ENCODE measurements at places on chromosomes 4 and X.

- DNase-seq, result no peak
Observed at GRCh38 chr4:138992676-138993075, 22.9 kb upstream of the NOCT start.

GRCh38 chr4:3010577-3010976, 47.2 kb downstream of the GRK4 start:
- no peak for DNase-seq

- DNase-seq, result no peak
Observed at GRCh38 chr4:88110826-88111225, 47.6 kb downstream of the ABCG2 start.

GRCh38 chr4:72365016-72365415, 204.0 kb downstream of the ADAMTS3 start:
- no peak for DNase-seq

- DNase-seq, result no peak
Observed at GRCh38 chr4:1902243-1902642, 31.1 kb downstream of the NSD2 start.

- DNase-seq, result no peak
Observed at GRCh38 chr4:48539597-48539996, 49.5 kb downstream of the ZAR1 start.

DNA sequence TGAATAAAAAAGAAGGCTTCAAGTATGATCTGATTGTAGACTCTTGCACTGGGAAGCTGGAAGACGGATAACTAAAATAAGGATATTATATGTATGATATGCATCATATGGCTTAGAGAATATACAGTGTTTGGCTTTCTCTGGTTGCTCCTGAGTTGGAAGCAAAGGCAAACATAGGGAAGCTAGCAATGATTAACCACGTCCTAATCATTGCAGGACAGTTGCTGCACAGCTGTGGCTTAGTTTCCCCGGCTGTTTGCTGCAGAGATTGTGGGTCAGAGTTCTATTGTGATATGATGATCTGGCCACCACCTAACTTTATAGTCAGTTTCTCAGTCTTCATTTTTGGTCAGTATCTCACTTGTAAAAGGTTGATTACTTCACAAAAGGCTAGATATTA, 36.3 kb upstream of the PARM1 start:
- DNase-seq, result no peak

DNA sequence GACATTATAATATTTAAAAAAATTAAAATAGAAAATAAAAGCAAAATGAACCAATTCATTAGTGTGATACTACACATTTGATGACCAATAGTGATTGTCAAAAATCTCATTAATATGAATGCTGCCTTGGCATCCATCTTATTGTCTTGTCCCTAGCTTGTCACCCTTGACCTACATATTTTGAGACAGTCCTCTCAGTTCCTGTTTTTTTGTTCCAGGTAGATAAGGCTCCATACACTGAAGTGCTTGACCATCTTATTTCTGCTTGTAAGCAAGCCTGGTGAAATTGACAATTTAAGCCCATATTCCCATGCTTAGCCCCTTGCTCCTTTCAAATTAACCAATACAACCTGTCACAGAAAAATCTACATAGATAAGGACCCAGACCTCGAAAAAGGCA, 534.0 kb upstream of the FMR1 start:
- DNase-seq, result no peak

DNA sequence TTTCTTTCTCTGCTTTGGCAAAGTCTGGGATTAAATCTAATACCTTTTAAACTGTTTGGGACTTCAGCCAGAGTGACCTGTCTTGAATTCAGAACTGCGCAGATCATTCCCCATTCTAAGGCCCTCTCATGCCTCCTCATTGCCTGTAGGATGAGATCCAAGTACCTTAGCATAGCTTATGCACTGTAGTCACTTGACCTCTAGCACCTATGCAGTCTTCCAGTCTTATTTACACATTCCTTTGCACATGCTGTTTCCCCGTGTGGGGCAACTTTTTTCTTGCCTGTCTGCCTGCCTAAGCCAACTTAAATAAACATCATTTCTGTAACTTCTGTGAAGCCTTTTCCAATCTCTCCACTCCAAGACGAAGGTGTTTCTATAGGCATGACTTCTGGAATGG, 68.4 kb downstream of the AR start:
- DNase-seq, result no peak

DNA sequence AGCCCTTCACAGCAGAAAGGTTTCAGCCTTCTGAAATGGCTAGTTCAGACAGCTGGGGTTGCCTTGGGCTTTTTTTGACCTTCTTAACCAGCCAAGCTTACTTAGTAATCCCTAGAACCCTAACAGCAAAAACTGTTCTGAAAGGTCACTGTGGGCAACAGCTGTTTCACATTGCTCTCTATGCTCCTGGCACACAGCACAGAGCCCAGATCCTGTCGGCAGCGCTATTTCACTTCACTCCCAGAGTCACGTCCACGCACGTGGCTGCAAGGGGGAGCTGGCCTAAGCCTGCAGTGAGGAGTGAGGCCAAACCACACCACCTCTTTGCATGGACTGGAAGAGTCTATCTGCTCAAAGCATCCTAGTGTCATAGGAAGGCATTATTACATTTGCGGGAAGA, 32.0 kb upstream of the STS start:
- no peak for DNase-seq

DNA sequence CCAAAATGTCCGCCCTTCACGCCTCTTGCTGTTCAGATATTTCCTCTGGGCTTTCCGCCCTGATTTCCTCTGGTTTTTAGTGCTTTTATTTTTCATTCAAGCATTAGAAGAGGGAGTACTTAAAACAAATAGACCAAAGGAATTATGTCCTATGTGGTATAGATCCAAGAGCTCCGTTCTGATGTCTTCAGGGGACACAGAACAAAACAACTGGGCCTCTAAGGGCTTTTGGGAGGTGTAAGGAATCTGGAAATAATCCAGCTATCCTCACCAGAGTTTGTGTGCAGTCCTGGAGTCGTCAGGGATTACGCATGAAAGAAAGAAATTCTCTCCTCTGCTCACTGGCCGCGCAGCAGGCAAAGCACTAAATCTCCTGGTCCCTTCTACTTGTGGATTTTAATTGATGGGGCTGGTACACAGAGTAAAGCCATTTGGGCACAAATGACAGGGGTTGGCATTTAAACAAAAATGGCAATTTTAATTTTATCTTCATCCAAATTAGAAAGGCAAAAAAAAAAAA, 999.2 kb downstream of the ADGRL3 start:
- DNase-seq, result no peak

DNA sequence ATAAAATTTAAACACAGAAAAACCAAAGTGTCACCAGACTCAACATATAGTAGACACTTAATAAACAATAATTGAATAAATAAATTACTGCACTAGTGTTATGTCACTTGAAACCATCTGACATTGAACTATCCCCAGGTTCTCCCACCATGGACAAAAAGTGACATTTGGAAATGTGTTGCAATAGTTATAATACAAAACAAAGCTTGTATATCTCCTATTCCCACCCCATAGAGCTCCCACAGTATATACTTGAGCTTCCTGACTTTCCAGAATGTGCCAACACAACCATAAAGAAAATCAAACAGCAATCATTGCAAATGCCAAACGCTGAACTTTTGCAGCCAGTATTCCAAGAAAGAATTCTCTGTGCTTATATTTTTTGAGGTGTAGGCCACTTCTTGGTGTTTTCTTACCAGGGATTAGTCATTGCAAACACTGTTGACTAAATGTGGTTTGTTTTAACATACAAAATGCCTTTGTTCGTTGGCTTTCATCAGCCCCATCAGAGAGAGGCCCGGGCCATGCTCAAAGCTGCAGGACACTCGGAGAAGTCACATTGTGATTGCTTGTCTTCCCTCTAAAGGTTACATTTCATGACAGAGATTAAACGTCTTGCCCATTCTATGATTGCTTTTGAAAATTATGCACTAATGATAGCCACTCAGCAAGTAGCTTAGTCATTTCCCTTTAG, 33.8 kb downstream of the PPARGC1A start:
- DNase-seq, result no peak

- DNase-seq, result no peak
Observed at GRCh38 chr4:108078024-108078733, 88.5 kb downstream of the HADH start.

DNA sequence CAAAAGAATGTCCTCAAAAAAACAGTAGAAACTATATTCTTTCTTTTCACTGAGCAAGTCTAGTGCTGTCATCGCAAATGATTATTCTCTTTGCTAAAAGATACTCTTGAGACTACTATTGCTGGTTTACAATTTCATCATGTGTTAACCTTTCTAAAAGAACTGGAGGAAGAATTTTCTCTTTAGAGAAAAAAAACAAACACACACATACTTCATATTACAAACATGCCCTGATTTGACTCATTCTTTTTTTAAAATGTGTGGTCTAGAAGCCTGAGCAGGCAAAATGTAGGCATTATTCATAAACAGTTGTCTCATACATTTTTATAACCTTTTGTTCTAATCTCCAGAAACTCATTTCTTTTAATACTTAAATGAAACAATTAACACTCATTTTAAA, 60.6 kb upstream of the FAT4 start:
- DNase-seq, result no peak

DNA sequence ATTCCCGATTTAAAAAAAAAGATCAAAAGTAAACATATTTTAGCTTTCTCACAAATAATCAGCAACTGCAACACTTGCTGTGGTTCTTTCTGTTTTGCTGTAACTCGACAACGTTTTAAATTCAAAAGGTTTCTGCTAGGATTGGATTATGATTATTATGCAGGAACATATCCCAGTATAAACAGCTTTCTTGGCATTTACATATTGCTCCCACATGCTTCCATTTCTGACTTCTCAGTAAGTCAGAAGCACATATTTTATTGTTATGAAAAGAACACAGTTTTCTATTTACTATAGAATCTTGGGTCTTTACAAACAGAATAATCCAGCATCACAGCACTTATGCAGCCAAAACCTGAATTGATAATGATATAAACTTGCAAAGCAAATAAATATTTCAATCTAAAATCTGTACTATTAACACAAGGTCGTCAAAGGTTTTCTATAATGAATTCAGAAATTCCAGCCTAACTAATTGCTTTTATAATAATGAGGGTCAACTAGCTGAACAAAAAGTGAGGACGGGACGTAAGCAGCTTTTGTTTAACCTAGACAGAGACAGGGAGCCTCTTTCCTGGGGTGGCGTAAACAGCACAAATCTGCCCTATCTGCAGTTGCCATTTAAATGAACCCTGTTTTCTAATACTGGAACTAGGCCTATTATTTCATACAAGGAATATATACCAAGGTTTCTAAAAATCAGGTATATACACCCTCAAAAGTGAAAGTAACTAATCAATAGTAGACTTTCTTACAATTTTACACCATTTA, 9.8 kb upstream of the PCDH18 start:
- DNase-seq, result no peak

GRCh38 chrX:119398587-119398973, 556 bp upstream of the SLC25A43 start:
- no peak for DNase-seq

GRCh38 chr4:113042502-113042901, 7.0 kb upstream of the ANK2 start:
- DNase-seq, result no peak

DNA sequence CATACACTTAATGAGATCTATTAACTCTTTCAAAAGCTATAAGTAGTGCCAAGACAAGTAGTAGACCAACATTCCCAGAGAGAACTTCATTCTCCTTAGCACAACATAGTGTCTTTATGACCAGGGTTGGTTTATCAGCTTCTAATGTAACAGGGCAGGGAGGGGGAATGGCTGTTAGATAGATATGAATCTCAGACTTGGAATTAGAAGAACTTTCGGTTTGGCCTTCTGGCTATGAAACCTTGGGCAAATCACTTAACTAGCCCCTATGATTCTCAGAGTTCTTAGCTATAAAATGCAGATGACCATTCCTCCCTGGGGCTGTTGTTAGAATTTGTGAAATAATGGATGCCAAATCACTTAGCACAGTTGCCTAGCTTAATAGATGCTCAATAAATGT, 132.2 kb downstream of the SLC10A7 start:
- DNase-seq, result no peak

- no peak for DNase-seq
Observed at GRCh38 chrX:11349661-11350337, 56.6 kb downstream of the AMELX start.

DNA sequence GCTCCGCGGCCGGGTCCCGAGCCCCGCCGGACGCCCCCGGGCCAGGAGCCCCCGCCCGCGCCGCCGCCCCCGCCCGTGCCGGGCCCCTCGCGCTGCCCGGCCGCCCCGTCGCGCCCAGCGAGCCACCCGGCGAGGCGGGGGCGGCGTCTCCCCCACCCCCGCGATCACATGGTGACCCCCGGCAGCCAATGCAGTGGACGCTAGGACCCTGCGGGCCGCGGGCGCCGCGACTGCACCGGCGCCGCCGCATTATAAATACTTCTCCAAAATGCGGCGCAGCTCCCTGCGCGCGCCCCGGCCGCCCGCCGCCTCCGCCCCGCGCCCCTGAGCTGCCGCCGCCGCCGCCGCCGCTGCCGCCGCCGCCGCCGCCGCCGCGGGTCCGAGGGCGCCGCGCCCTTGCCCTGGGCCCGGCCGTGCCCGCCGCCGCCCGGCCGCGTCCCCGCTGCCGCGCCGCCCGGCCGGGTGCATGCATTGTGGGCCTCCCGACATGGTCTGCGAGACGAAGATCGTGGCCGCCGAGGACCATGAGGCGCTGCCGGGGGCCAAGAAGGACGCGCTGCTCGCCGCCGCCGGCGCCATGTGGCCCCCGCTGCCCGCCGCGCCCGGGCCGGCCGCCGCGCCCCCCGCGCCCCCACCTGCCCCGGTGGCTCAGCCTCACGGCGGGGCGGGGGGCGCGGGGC, at the start of gene NAT8L:
TSS of gene NAT8L (plus strand) at position 282 of the 680 bp plus-strand sequence. CDS start at position 467, 185 bp downstream.
- no peak for DNase-seq

- no peak for DNase-seq
Observed at GRCh38 chr4:149997881-149998421, 80.3 kb upstream of the DCLK2 start.

GRCh38 chr4:103150677-103151076, 47.5 kb downstream of the CENPE start:
- no peak for DNase-seq

DNA sequence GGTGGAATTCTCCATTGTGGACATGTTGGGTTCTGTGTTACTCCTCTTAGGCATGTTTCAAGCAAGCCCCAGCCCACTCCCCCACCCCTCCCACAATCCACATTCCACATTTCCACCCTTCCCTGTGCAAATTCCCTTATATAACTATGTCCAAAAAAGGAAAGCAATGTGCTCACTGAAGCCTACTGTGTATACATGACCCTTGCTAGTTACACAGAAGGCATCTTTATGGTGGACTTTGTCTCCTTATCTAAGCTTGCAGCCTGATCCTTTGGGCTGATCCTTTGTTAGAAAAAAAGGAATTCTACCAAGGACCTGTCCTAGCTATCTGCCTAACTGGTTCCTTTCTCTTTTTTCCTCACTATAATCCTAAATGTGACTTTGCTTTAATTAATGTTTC, 796.8 kb downstream of the NLGN4X start:
- DNase-seq, result no peak

DNA sequence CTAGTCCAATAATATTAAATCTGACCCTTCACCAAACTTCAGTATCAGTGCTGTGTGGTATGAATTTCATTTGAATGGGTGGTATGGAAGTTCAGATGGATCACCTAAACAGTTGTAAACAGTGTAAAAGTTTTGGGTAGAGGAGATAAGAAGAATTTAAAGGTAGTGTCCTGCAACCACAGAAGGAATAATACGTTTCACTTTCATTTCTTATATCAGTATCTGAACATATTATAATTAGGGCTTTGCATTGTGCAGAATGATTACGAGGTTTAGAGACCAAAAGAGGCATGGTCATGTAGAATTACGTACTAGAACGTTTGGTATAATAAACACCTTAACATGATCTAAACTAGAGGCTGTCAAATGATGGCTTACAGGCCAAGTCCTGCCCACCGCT, 116.1 kb downstream of the PDLIM5 start:
- no peak for DNase-seq

All from vagina (tissue), 2 donors.